ENCODE measurements at places on chromosomes 16 and 17.

DNA sequence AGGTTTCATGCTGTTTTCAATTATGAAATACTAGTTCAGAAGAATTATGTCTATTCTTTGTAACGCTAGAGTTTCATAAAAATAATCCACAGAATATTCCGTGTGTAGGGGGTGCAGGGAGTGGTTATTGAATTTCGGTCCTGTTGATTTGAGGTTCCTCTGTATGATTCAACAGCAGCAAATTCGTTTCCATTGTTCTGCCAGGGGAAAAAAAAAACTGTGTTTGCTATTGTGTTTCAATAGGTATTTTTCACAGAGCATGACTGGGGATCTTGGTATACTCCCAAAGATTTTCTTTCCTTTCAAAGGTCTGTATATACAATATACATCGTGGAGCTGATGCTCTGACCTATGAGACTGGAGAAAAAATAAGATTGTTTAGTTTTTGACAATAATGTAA lies 15.8 kb downstream of the SHISA9 start:
- DNase-seq: no peak

DNA sequence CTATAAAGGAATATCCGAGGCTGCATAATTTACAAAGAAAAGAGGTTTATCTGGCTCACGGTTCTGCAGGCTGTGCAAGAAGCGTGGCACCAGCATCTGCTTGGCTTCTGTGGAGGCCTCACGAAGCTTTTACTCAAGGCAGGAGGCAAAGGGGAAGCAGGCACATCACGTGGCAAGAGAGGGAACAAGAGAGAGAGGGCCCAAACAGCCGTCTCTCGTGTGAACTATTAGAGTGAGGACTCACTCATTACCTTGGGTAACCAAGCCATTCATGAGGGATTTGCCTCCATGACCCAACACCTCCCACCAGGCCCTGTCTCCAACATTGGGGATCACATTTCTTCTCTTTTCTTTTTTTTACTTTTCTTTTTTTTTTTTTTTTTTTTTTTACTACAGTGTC lies 7.5 kb upstream of the ALKBH5 start:
- DNase-seq: no peak

DNA sequence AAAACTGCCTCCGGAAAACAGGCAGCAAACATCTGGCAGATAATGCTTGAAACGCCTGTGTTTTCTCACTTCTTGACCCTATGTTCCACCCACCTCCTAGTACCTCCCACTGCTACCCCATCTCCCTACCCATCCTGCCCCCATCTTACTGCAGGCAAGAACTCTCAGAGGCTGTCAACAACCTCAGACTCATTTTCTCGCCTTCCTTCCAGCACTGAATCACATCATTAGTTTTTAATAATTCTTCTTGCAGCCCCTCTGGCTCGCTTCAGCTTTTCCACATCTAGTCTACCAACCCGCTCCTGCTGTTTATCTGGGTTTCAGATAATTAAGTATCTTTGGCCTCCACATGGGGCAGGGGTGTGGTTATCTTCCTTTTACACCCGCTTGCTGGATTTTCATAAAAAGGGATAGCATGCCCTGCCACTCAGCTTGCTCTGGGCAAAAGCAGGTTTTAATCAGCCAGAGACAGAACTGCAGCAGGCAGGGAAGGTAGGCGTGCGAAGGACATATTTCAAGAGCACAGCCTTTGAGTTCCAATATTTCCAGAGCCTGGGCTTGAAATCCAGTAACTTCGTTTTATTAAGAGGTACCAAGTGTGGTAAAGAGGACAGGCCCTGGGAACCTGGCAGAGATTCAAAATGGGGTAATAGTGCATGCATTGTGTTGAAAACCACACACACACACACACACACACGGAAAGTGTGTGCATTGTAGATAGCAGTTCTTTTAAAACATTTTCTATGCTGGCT lies 87.5 kb downstream of the BMERB1 start:
- no peak for DNase-seq

GRCh38 chr17:40524243-40524965 lies 23.0 kb upstream of the TNS4 start:
- no peak for DNase-seq

- DNase-seq: no peak
Observed at GRCh38 chr17:79835470-79835899, 3.8 kb downstream of the CBX4 start.

- DNase-seq: no peak
Observed at GRCh38 chr17:40209404-40210093, 9.6 kb upstream of the WIPF2 start.

GRCh38 chr17:13587487-13588338 lies 14.0 kb downstream of the HS3ST3A1 start:
- DNase-seq: no peak

DNA sequence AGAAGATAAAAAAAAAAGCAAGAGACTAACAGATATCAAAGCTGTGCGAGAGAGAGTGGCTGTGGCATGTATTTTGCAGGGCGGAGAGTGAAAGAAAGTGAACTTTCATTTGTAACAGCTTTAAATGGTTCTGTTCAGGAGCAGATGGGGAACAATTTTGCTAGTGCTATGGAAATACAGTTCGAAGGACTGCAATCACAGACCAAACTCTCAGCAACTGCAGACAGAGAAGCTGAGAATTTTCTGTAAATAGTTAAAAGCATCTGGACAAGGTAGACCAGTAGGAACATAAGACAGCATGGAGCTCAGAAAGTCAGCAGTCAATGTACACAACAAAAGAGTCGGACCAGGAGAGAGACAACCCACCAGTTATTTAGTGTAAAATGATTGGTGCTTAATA lies 62.3 kb downstream of the TBX4 start:
- DNase-seq: no peak

- DNase-seq: no peak
Observed at GRCh38 chr17:78821961-78822360, 18.7 kb downstream of the USP36 start.

DNA sequence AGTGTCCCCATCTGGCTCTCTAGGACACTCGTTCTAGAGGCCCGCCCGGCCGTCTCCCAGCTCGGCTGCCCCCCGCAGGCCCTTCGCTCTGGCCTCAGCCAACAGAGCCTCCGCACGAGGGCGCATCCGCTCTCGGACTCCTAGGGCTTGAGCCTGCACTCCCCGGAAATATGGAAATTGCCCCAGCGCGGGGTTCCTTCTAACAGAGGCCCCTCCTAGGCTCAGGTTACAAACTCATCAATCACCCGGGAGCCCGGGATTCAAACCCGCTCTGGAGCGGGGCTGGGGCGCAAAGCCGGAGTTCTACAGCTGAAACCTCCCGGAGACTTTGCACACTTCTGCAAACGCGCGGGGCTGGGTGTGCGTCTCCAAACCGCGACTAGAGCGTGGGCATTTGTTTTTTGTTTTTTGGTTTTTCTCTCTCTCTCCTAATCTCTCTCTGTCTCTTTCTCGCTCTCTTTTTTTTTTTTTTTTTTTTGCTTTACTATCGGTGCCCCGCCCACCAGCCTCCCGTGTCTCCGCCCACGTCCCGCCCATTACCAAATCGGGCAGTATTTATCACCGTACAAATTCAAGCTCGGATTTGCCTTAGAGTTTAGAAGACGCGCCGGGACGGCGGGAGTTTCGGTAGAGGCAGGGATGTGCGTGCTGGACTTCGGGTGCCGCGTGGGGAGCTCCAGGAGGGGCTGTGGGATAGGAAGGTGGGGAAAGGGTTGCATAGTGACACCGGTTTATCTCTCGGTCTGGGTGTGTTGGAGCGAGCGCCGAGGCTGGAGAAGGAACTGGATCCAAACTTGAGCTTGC lies 2.4 kb upstream of the FOXL1 start:
- no peak for DNase-seq

DNA sequence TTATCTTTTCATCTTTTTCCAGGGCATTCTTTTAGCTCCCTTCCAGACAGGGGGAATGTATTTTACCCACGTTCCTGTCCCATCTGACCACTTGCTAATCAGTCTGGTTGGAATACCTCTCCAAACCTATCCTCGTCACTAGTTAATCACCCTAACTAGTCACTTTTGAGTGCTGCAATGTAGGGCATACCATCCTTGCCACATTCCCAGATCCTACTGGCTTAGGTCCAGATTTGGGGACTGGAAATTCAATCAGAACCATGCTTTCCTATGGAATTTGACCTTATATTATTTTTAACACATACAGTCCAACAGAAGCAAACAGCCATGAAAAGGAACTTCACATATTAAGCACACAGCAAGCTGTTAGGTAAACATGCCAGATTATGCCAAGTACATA lies 29.7 kb downstream of the NACA2 start:
- no peak for DNase-seq

DNA sequence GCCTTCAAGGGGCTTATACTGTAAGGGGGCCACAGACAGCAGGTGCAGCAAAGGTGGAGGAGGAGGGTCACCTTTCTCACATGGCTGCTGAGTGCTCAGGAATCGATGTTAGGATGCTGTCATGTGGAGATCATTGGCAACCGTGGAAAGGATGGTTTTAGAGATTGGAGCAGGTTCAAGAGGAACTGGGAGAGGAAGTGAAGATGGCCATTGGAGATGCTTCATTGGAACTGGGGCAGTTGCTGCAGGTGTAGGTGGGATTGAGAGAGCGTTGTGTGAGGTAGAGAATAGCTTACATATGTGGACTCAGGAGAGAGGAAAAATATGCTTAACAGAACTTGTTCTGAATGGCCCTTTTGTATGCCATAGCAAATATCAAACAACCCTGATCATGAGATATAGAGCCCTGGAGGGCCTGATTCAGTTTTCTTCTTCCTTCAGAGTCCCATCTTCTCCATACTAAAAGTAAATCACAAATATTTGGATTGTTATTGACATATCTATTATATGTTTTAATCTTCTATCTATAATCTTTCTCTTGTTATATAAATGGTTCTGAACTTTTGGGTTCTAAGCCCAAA lies 40.8 kb downstream of the LDHD start:
- peak; percentile 70 for DNase-seq

- peak; percentile 61 for DNase-seq
Observed at GRCh38 chr16:84726079-84726668, 26.4 kb downstream of the USP10 start.

DNA sequence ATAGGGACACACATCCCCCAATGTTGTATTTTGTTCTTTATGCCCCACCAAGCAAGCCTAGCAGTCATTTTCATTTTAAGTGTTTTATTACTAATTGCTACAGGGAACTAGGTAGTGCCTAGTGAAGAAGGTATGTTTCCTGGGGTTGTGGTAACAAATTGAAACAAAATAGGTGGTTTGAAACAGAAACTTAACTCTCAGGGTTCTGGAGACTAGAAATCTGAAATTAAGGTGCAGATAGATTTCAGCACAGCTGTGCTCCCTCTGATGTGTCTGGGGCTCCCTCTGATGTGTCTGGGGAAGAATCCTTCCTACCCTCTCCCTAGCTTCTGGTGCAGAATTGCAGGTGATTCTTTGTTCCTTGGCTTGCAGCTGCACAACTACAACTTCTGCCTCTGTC lies 390.1 kb downstream of the ZFHX3 start:
- DNase-seq: no peak

GRCh38 chr17:65297916-65298315 lies 160.7 kb downstream of the RGS9 start:
- DNase-seq: no peak

DNA sequence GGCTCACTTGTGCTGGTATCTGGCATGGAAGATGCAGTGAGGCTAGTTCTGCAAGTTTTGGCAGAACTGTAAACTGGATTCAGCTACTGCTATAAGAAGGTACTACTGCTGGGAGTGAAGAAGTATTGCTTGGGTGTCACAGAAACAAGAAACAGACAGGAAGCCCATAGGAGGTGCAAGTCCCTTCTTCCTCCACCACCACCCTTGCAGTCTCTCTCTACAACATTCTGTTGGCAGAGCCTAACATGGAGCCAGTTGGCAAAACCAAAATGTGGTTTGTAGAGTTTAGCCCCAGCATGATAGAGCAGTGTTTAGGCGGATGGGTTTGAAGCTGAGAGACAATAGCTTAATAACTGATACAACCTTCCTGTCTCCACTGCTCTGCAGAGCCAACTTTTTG lies 72.6 kb downstream of the NLK start:
- DNase-seq: no peak

GRCh38 chr17:64449545-64449944 lies 630 bp downstream of the MILR1 start:
- DNase-seq: no peak

DNA sequence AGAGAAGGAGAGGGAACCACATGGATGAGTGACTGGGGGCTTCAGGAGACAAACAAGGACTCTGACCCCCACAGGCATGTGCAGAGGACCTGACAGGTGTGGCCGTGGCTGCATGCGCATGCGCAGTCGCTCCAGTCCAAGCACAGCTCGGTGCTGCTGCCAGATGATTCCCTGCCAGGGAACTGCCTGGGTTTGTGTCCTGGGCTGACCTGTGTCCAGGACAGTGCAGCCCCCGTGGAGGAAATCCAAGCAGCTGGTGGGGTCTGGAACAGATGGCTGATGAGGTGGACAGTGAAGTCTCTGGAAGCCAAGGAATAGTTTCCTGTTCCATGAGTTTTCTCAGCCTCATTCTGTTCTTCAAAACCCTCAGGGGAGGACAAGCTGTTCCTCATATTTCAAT lies 27.3 kb downstream of the LASP1 start:
- no peak for DNase-seq

- no peak for DNase-seq
Observed at GRCh38 chr16:12580809-12581208, 222.9 kb downstream of the CPPED1 start.

- DNase-seq: no peak
Observed at GRCh38 chr17:62744259-62744658, 63.9 kb downstream of the MARCHF10 start.

- DNase-seq: peak; percentile 85
Observed at GRCh38 chr17:80791758-80792284, 199.8 kb upstream of the CHMP6 start.

DNA sequence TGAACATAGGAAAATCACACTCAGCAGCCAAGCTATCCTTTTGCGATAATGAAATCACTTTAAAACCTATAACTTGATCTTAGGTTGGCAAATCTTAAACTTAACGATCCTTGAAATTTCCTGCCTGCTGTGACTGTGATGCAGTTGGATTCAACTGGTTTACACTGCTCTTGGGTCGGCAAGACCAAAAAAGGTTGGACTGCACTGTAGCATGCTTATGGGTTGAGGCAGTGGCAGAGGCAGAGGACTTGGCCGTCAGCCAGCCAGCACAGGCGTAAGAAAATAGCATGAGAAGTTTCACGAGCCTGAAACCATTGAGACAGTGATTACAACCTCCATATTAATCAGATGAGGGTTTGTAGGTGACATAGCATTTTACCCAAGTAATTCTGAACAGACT lies 21.4 kb downstream of the WSB1 start:
- no peak for DNase-seq

DNA sequence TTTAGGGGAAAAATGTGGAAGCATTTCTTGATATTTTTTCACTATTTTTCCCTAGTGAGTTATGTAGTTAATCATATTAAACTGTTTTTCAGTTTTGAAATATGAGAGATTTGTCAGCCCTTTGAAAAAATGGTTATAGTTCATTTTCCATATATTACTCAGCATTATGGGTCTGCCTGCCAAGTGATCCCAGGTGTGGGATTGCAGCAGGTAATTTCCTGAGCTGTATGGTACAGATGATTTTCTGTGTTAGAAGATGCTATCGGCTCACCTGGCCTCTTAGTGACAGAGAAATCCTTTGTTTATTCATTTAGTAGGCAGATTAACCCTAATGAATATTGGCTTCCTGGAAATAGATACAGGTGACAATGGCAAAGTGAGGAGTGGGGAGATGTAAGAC lies 275.1 kb upstream of the TBX2 start:
- DNase-seq: no peak

GRCh38 chr16:75010427-75010826 lies 11.6 kb downstream of the ZNRF1 start:
- no peak for DNase-seq
